Neural progenitor cell (in vitro differentiated cells): ENCODE measurements at places on chromosomes 7 and 10. TPM values are rescaled to one million over a fixed set of nuclear protein-coding genes. Genes with fewer than 3 reads are reported as not detected.

- H3K27ac ChIP-seq: no peak overlapping the region
- no peak overlapping the region for H3K4me3 ChIP-seq
- no peaks in the 10 kb centered on the region for H3K27me3 ChIP-seq
- no peaks in the 10 kb centered on the region for H3K4me1 ChIP-seq
- H3K36me3 ChIP-seq: no peaks in the 10 kb centered on the region
Measured at GRCh38 chr7:112874909-112875308, 84.7 kb upstream of the TMEM168 start.

The AVPI1 gene
- total RNA-seq: 2.6 and 5.8 TPM in 2 replicates

The KCTD7 gene
- total RNA-seq: 9.2 and 18.8 TPM in 2 replicates

- H3K4me3 ChIP-seq: no peak overlapping the region
- DNase-seq: no peak
- H3K27ac ChIP-seq: no peak overlapping the region
- no peaks in the 10 kb centered on the region for H3K27me3 ChIP-seq
- H3K36me3 ChIP-seq: no peaks in the 10 kb centered on the region
- H3K4me1 ChIP-seq: no peaks in the 10 kb centered on the region
Measured at GRCh38 chr10:124344931-124345330, 73.8 kb downstream of the OAT start.

The SPDYE2 gene
- total RNA-seq: not detected in 2 replicates

DNA sequence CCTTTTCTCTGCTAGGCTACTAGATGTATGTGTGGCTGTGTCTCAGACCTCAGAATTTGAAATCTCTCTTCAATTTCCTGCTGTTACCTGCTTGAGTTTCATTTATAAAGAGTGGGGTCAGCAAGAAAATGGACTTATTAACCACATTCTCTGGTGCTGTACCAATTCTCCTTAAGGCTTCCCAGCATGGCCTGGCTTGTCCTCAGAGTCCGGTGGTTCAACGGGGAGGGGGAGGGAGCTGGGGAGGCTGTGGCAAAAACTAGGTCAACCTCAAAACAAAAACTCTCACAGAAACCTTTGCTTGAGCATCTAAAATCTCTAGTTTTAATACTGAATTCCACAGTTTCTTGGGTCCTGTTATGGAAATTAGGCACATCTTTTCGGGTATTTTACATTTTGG lies 389.1 kb upstream of the COBL start:
- no peak overlapping the region for H3K27ac ChIP-seq
- no peaks in the 10 kb centered on the region for H3K27me3 ChIP-seq
- no peak overlapping the region for H3K4me3 ChIP-seq
- no peak for DNase-seq
